ENCODE measurements at places on chromosomes 1 and 21. TPM values are rescaled to one million over a fixed set of nuclear protein-coding genes. Genes with fewer than 3 reads are reported as not detected.

DNA sequence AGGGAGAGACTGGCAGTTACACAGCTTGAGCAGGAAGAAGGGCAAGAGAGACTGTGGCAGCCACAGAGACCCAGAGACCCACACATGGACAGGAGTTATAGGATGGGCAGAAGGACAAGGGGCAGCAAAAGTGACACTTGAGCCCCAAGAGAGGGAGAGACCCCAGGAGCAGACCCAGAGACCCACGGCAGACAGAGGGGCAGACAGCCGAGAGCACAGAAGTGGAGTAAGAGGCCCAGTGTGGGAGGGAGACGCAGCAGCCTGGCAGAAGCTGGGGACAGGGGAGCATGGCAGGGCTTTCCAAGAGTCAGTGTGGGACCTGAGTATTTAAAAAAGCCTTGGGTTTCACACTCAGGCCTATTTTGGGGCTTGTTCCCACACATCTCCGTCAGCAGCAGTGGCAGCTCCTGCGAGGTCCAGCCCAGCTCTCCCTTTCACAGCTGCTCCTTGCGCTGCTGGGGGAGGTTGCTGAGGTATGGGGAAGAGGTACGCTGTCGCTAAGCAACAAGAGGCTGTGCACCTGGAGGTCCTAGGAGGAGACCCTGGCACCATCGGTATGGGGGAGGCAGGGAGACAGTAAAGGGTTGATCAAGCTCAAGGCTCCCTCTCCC lies 9.0 kb upstream of the MEF2D start:
- H3K36me3 ChIP-seq = no peaks in the 10 kb centered on the region
- H3K4me3 ChIP-seq = no peak overlapping the region
- no peak for DNase-seq

GRCh38 chr1:211198880-211199279 lies 60.3 kb upstream of the RCOR3 start:
- H3K36me3 ChIP-seq = no peaks in the 10 kb centered on the region
- no peaks in the 10 kb centered on the region for H3K4me1 ChIP-seq
- H3K27me3 ChIP-seq = no peaks in the 10 kb centered on the region
- H3K4me3 ChIP-seq = no peak overlapping the region
- DNase-seq = no peak
- no peak overlapping the region for H3K27ac ChIP-seq

DNA sequence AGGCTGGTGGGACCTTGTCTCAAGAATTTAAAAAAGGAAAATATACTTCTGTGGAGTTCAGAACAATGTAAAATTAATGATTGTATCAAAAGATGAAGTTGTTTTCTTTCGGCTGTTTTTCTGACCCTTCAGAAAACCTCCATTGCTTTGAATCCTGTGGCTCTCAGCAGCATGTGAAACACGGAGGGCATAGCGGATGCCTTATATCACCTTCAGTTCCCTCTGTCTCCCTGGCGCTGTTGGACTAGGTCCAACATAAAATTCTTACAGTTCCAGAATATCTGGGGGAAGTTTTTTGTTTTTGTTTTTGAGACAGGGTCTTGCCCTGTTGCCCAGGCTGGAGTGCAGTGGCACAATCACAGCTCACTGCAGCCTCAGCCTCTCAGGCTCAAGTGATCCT lies 7.4 kb downstream of the ZBTB8A start:
- H3K27me3 ChIP-seq = no peaks in the 10 kb centered on the region
- no peak overlapping the region for H3K27ac ChIP-seq
- no peaks in the 10 kb centered on the region for H3K4me1 ChIP-seq
- no peaks in the 10 kb centered on the region for H3K36me3 ChIP-seq
- no peak overlapping the region for H3K4me3 ChIP-seq

DNA sequence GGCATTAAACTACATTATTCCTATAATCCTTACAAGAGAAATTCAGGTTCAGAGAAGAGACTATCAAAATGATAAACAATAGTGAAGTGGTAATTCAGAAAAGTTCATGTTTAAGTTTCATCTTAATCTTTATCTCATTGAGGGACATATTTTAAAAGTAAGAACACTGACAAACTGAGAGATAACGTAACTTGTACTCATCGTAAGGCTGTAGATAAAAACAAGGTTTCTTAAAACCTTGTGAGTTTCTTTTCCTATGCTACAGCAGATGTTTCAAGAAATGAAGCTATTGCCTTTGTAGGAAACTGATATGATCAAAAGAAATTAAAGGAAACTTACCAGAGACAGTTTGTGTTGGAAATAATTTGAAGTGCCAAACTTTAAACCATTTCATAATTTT lies 65.0 kb downstream of the RERE start:
- no peak overlapping the region for H3K4me3 ChIP-seq
- DNase-seq = no peak
- H3K4me1 ChIP-seq = peaks cover 34% of the 10 kb centered on the region

DNA sequence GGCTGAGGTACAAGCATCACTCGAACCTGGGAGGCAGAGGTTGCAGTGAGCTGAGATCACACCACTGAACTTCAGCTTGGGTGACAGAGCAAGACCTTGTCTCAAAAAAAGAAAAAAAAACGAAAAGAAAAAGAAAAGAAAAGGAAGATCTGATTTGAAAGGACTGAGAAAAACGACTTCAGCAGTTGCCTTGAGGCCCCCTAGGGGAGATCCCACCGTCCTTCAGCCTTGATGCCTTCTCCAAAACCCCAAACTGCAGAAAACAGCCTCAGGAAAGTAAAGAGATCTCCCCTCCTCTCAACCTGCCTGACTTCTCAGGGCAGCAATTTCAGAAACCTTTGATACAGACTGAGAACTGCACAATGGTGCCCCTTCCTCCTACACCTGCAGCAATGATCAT lies 50.9 kb upstream of the BCAR3 start:
- no peaks in the 10 kb centered on the region for H3K36me3 ChIP-seq
- DNase-seq = no peak
- H3K4me1 ChIP-seq = no peaks in the 10 kb centered on the region
- no peaks in the 10 kb centered on the region for H3K27me3 ChIP-seq
- H3K27ac ChIP-seq = no peak overlapping the region

DNA sequence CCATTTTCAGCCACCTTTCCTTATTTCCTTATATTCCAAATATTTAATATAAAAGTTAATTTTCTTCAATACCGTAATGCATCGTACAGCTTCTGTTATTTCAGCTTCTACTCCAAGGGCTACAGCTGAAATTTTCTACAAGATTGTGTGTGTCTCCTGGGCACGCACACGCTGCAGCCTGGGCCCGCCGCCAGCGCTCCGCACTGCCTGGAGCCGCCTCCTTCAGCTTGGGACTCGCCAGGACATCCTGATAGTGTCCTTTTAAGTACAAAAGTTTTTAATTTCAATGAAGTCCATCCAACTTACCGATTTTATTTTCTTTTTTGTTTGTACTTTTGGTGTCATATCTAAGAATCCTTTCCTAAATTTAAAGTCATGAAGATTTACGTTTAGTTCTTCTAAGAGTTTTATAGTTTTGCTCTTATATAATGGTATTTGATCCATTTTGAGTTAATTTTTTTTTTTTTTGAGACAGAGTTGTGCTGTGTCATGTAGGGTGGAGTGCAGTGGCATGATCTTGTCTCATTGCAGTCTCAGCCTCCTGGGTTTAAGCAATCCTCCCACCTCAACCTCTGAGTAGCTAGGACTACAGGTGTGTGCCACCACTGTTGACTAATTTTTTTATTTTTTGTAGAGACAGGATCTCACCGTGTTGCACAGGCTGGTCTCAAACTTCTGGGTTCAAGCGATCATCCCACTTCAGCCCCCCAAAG lies 82.8 kb downstream of the AXDND1 start:
- H3K27ac ChIP-seq = no peak overlapping the region
- no peak for DNase-seq
- H3K27me3 ChIP-seq = no peaks in the 10 kb centered on the region
- H3K4me1 ChIP-seq = no peaks in the 10 kb centered on the region
- no peak overlapping the region for H3K4me3 ChIP-seq

The OR10X1 gene
- not detected for total RNA-seq

The NIT1 gene
- total RNA-seq = 106 TPM

All from adrenal gland (tissue), 19 donors.